ENCODE measurements at places on chromosomes 6 and 20.
A peak's percentile ranks its signal among the peaks of the same experiment; 100 is the strongest.

DNA sequence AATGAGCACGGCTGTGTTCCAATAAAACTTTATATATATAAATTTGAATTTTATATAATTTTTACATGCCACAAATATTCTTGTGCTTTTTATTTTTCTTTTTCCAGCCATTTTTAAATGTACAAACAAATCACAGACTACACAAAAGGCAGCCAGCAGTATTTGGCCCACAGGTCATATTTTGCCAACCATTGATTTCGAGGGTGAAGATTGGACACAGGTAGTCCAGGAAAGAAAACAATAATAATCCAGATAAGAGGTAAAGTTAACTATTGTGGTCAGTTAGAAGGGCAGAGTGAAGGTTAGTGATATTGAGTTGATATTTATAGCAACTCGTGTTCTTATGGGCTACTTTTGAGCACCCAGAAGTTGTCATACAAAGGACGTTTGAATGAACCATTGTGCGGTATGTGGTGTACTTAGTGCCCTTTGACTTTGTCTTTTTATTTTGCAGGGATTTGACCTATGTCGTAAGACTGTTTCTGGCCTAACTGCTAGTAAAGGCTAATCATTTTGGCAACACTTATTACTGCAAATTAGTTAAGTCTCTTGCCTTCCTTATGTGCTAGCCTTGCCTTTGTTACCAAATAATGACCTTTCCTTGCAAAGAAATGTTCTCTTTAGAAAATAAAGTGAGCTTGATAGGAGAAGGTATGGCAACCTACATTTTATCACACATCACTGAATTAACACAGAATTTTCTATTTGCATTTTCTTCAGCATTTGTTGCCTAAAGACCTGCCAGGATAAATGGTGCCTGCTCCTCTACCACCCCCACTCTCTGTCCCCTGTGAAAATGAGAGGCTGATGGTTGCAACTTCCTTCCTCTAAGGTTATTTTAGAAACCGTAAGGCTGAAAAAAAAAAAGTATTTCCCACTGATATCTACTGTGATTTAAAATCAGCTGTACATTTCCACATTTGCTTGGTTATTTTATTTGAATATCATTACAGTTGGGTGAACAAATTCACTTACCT is 493.9 kb upstream of the SOX4 start:
- DNase-seq: no peak

DNA sequence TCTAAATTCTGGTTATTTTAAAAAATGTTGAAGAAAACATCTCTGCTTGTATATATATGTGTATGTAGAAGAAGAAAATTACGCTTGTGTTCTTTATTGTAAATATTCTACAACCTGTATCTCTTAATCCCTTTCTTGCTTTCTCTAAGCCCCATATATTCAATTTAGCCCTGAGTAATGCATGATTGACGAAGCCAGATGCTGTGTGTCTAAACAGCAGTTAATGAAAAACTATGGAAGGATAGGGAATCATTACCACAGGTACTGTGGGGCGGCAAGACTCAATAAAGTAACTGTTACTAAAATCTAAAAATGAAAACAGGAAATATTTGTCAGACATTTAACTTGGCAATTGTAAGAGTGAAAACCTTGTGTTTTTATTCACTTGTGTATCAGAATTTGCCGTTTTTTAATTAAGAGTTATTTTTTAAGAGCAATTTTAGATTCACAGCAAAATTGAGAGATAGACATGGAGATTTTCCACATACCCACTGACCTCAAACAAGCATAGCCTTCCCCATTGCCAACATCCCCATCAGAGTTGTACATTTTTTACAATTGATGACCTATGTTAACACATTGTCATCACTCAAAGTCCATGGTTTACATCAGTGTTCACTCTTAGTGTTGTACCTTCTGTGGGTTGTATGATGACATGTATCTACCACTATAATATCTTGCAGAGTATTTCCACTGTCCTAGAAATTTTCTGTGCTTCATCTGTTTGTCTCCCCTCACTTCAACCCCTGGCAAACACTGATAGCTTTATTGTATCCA is 76.7 kb downstream of the BCKDHB start:
- no peak for DNase-seq

DNA sequence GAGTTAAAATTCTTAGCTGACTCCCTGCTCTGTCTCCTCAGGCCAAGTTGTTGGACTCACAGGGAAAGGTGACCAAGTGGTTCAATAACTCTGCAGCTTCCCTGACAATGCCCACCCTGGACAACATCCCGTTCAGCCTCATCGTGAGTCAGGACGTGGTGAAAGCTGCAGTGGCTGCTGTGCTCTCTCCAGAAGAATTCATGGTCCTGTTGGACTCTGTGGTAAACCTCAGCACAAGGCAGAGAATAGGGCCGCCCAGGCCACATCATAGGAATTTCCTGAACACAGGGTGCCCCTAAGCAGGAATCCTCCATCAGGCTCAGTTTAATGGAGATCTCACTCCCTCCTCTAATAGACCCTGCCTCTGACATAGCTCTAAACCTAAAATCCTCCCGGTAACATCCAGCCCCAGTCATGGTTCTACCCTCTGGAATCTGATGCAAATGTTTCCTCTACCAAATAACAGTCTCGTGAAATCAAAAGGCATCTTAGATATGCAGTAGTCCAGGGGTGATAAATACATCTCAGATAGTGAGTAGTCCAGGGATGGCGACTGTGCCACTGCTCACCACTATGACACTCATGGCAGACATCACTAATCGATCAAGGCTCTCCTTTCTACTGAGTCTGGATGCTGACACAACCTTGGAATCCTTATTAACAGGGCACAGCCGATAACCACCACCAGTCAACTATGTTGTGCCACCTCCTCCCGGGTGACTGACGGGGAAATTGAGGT is 18.3 kb downstream of the BPIFB1 start:
- no peak for DNase-seq

GRCh38 chr20:20051767-20052073 is 546 bp downstream of the CRNKL1 start:
- no peak for DNase-seq

DNA sequence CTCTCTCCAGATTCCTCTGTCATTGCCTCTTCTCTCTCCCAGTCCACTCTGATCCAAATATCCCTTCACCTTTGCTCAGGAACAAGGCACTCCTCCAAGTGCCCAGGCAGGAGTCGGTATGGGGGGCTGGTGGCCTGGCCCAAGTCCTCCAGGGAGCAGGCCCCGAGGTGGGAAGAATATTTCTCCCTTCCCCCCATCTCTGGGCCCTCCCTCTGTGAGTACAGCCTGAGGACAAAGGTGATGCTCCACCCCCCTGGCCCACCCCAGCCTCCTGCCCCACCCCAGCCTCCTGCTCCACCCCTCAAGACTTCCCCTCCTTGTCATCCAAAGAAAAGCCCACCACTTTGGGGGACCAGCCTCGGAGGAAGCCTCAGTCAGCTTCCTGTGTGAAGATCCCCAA is 96.9 kb downstream of the NCR2 start:
- no peak for DNase-seq

DNA sequence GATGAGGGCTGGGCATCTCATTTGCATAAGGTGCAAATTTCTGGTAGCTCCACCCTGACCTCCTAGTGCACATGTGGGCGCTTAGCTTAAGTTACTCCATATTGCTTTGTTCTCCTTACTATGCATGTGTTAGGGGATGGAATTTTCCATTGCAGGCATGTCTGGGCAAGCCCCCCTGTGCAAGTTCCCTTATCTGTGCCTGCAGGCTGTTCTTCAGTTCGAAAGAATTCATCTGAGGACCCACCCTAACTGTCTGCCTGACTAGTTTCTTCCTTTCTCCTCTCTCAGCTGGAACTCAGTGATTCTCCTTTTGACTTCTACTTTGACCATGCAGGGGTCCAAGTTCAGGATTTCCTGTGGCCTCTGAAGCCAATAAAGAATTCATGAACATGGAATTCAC is 30.2 kb downstream of the CCDC170 start:
- no peak for DNase-seq

DNA sequence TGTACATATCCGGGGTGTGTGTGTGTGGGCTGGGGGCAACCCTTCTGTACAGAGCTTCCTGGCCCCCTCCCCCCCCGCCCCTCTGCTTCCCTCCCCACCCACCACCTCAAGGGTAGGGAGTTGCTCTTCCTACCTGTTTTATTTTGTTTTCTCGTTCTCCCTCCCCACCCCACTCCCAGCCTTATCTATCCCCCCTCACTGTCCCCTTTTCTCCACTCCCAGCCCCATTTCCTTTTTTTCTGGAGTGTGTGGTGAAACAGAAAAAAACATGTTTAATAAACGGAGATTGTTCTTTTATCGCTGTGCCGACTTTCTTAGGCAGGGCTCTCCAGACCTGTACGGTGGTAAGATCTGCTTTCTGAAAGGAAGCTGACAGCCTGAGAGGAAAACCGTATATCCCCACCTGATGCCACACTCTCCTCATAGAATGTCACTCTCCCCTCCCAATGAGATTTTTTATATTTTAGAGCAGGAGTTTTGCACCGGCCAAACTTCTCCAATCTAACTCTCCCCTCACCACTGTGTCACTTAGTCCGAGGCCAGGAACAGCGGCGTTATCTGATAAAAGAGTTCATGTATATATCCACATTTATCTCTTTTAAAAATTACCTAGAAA is 875 bp upstream of the ZBTB9 start:
- no peak for DNase-seq

GRCh38 chr6:116616737-116617053 is 416 bp downstream of the RSPH4A start:
- DNase-seq: peak; percentile 1
